ENCODE measurements at places on chromosomes 7 and 10.

DNA sequence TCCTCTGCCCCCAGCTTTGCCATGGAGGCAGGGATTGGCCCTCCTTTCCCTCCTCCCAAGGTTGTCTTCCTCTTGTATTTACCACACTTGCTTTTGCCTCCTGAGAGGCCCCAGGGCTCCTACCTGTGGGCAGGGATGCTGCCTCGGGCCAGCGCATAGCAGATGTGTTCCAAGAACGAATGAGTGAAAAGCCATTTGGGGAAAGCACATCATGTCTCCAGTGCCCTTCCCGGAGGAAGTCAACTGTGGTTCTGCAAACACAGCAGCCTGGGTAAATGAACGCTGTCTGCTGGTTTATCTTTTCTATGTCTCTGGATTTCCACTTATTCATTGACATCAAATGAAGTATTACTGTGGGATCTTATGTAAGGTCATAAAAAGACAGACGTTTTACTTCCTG is 161.7 kb downstream of the FANK1 start:
- peak; percentile 85 for DNase-seq

- peak; percentile 88 for DNase-seq
Observed at GRCh38 chr7:26202019-26202990, 760 bp downstream of the CBX3 start.

DNA sequence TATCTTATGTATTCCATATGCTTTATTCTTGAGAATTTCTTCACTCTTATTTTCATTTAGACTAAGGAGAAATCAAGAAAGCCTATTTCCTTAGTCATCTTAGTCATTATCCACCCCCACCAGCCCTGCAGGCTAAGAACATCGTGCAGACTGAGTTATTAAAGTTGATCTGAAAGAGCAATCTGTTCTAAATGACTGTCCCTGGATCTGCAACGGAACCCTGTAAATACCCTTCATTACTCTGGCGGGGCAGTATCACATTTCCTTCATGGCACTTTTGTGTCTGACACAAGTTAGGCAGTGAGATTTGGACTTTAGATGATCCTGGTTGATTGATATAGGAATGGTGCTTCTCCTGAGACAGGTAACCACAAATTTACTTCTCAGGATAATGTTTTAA is 3.5 kb upstream of the MYPN start:
- DNase-seq, result peak; percentile 36

- DNase-seq, result peak; percentile 76
Observed at GRCh38 chr7:86926732-86927131, 132.7 kb downstream of the ELAPOR2 start.

- peak; percentile 70 for DNase-seq
Observed at GRCh38 chr7:12623885-12624498, 53.5 kb downstream of the SCIN start.
